Kidney epithelial cell (primary cell): ENCODE measurements at places on chromosomes 1 and 21.

GRCh38 chr21:29193901-29194300 lies 63.5 kb downstream of the MAP3K7CL start:
- DNase-seq: no peak

DNA sequence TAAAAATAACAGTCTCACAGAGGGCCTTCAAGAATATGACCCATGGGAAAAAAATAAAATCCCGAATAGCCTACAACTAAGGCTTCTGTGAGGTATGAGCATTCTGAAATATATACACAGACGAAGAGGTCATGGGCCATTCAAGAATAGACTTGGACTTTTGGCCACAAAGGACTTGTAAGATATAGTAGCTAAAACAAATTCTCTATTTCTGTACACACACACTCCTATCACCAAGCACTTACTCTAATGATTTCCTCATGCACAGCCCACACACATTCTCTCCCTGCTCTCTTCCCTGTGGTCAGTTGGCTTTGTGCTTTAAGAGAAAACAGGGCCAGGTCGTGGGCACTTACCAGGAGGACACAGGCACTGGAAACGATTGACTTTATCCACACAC lies 69.7 kb upstream of the ADAM30 start:
- DNase-seq: no peak

- DNase-seq: no peak
Observed at GRCh38 chr21:35408401-35408800, 359.3 kb upstream of the RUNX1 start.

DNA sequence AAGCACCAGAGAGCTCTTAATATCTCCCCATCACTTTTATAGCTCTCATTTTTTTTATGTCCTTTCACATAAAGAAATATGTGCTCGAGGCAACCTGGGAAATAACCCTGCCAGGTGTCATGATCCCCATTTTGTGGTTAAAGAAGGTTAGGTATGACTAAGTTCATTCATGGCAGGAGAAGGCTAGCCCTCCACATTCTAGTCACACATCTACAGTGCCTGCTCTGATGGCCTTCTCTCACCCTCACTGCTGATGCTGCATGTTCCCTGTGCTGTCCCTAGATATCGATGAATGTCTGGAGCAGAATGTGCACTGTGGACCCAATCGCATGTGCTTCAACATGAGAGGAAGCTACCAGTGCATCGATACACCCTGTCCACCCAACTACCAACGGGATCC lies 187.5 kb downstream of the TPR start:
- peak; percentile 37 for DNase-seq

GRCh38 chr1:43653893-43654292 lies 3.9 kb downstream of the KDM4A start:
- no peak for DNase-seq

DNA sequence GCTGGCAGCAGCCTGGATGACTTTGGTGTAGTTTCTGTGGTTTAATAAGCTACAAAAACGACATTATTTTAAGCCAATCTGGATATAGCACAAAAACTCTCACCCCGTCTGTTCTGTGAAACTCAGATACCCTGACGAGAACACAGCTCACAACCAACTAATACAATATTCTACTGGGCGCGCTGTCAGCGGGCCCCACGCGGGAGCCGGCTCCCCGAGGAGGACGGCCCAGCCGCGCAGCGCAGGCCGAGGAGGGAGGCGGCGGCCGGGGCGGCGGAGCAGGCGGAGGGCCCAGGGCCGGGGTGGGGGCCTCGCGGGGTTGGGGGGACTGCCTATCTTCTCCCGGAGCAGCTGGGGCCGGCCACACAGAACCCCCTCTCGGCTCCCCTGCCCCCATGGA lies 87.2 kb upstream of the POU3F1 start:
- DNase-seq: no peak

GRCh38 chr1:234983564-234984238 lies 144.9 kb downstream of the TOMM20 start:
- no peak for DNase-seq

GRCh38 chr1:36602184-36602583 lies 119.5 kb upstream of the CSF3R start:
- no peak for DNase-seq

- no peak for DNase-seq
Observed at GRCh38 chr1:235057385-235058306, 71.0 kb downstream of the TOMM20 start.

DNA sequence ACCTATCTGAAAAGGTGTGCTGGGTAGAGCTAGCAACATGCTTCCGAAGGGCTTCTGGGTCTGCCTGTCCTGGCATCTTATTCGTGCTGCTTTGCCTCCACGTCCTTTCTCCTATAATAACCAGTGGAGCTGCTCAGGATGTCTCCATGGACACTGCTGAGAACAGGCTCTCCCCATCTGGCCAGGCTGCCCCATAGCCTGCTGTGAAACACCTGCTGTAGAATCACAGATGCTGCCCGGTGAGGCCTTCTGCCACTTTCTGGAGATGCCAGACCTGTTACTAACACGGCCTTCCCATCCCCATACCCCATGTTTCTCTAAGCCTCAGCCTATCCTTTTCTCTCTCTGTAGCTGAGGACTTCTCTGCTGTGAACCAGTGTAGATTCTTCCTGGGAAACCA lies 120.5 kb downstream of the IER5 start:
- no peak for DNase-seq

- no peak for DNase-seq
Observed at GRCh38 chr21:39503123-39503762, 51.5 kb downstream of the SH3BGR start.

DNA sequence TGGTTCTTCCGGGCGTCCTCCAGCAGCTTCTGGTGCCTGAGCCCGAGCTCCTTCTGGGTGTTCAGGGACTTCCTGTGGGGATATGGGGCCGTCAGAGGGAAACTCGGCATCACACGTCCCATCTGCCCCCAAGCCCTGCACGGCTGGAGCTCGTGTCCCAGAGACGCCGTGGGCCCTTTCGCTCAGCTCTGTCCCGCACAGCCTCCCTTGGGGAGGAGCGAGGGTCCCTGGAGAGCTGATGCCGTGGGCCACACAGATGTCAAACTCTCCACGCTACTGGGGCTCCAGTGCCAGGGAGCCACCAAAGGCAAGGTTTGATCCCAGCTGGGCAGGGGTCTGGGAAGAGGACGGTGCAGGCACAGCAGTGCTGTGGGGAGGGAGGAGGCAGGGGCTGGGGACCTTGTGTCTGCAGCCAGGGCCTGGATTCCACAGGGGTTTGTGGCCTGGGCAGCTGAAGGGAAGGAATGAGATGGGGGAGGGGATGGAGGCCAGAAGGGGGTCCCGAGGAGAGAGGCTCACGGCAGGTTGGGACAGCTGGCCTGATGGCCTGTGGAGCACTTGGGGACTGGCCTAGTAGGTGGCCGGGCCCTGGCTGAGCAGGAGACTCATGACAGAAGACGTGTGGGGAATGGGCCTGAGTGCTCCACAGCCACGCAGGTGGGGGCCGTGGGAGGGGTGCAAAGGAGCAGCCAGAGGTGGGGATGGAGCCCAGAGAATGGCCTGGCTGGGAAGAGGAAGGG lies 30.4 kb downstream of the CFAP74 start:
- DNase-seq: no peak

GRCh38 chr1:47809301-47810084 lies 187.7 kb downstream of the TRABD2B start:
- DNase-seq: no peak

GRCh38 chr1:57423656-57424211 lies at the start of gene DAB1:
TSS of gene DAB1 (minus strand) at chr1:57424060. CDS start at chr1:57291030, 133,030 bp downstream.
- no peak for DNase-seq

DNA sequence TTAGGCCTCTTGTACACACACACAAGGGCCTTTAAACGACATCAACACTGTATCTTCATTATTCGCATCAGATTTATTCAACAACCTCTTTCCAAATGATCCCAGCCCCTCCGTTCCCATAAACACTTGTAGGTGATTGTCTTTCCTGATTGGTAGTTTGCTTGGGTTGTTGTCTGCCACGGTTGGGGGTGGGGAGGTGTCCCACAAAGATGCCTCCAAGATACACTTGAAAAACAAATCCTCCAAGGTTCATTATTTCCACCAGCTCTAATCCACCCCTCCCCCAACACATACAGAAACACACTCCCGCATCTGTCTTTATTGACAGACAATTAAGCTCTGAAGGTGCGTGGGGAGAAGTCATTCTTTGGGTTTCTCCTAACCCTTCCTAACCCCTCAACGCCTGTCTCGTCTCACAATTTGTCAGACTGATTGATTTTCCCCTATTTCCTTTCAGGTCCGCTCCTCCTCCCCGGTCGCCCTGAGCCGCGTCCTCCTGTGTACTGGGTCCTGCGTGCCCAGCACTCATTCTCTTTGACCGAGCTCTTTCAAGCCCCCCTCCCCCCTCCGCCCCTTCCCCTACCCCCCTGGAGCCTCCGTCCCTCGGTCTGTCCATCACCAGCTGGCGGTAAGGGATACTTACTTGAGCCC lies 1.4 kb downstream of the WDR26 start:
- no peak for DNase-seq

GRCh38 chr1:171841050-171841910 lies at the start of gene DNM3:
TSS of gene DNM3 (plus strand) at chr1:171841498. CDS start at chr1:171841657, 159 bp downstream.
- DNase-seq: no peak

GRCh38 chr21:42127164-42128150 lies 56.3 kb downstream of the UMODL1 start:
- DNase-seq: no peak

DNA sequence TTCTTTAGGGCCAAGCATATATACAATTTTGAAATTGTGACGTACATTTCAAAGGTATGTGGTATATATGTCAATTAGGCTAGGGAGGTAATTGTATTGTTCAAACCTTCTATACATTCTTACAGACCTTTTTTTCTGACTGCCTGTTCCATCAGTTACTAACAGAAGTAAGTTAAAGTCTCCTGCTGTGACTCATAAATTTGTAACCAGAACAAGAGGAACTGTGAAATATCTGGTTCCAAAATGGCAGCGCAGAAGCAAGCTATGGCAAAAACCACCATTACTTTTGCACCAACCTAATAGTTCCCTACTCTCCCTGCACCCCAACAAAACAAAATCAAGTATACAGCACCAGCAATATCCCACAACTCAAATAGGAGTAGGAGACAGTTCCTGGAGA lies 93.6 kb downstream of the ENAH start:
- no peak for DNase-seq

DNA sequence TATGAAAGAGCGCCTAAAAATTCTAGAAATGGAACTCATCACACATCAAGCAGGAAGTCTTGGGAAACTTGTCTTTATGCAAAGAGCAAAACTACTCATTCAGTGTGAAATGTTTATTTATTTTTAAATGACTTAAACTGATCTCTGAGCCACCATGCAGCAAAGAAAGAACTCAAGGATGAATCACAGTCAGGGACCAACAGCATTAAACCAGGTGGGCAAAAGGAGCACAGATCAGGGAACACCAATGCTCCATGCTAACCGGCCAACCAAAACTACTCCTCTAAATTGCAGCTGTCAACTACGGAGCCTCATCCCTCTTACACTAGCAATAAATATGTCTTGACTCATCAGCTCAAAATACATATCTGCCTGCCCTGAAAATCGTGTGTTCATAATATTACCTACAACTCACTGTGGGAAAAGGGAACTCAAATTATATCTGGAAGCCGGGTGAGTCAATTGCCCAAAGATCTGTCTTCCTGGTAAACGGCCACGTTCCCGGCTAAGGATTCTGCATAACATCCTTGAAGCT lies 129.2 kb downstream of the PTPN14 start:
- no peak for DNase-seq

- DNase-seq: no peak
Observed at GRCh38 chr1:157233131-157233530, 94.9 kb upstream of the ETV3 start.

DNA sequence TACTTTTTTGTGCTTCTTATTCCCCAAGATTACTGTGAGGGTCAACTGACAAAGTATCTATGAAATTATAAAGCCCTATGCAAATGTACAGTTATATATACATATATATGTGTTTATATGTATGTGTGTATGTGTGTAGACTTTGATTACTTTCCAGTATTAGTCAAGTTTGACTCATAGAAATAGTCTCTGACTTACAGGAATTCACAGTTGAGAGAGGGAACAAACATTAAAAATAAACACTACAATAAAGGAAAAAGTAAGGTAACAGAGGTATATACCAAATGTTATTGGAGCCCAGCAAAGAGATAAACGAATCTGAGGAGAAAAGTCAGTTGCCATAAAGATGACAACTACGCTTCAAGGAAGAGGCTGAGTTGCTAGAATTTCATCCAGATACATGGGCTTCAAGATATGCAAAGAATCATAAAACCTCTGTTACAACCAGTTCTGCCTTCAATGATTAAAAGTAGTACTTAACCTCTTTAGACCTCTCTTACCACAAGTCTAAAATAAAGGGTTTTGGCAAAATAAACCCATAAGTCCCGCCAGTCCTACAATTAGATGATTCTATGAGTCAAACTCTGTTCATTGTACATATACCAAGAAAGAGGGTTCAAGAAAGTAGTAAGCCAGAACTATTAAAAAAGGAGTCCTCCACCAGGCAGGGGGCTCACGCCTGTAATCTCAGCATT lies 7.2 kb downstream of the IFT25 start:
- no peak for DNase-seq

GRCh38 chr1:2429780-2430591 lies 17.6 kb upstream of the PEX10 start:
- DNase-seq: no peak

DNA sequence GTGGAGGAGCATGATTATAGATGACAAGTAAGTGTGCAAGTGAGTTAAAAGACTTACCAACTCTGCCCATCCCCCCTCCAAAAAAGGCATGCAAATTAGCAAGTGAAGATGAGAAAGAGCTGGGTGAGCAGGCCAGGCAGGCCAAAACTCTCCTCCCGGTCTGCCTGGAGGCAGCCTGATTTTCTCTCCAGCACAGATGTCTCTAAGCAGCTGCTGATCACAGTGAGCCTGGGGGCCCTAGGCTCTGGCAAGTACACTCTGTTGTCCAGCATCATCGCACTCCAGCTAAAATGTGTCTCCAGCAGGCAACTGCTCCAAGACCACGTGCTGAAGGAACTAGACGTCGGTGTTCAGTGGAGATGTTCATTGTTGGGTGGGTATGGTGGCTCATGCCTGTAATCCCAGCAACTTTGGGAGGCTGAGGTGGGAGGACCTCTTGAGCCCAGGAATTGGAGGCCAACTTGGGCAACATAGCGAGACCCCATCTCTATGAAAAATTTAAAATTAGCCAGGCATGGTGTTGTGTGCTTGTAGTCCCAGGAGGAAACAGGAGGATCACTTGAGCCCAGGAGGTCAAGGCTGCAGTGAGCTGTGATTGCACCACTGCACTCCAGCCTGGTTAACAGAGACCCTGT lies 56.7 kb upstream of the PUM1 start:
- DNase-seq: no peak

DNA sequence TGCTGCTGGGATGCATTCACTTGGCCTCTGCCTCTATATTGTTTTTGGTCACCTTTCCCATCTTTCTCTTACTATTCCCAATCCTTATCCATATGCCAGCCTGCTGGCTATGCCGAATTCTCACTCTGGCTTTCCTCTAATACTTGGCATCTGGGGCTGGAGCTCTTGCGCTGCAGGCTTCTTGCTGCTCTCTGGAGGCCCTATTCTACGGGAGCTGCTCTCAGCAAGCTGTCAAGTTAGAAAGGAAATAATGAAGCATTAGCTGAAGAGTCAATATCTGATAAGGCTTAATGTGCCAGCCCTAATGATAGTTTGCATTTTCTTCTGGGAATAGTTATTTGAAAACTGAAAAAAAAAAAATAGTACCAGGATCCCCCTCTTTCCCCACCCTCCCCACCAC lies 125.3 kb upstream of the CYYR1 start:
- no peak for DNase-seq

- no peak for DNase-seq
Observed at GRCh38 chr1:172246521-172247390, 173.7 kb upstream of the C1orf105 start.
